ENCODE measurements at places on chromosomes 13 and 19. TPM values are rescaled to one million over a fixed set of nuclear protein-coding genes. Genes with fewer than 3 reads are reported as not detected.

The ONECUT3 gene
- not detected for total RNA-seq

The CYP4F3 gene
- total RNA-seq: not detected

The MARK4 gene
- 26.5 TPM for total RNA-seq

The PROZ gene
- not detected for total RNA-seq
